ENCODE measurements at places on chromosomes 13 and 19.

DNA sequence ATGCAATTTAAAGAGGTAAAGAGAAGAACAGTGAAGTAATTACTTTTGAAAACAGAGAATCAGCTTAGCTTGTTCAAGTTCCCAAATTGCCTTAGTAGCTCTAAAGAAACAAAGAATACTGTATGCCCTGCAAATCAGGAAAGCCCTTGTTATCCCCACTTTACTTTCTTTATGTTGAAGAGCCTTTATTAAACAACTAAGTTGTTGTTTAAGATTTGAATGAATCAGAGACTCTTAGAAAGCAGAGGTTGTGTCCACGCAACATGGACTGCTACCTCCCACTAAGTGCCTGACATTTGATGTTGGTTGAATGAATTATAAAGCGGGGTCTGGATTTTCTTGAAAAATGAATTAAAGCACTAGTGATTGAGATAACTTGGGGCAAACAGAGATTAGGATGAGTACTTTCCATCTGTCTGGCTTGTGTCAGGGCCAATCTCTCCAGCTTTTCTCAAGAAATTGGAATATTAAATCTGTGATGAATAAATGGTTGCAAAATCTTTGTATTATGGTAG lies 214.7 kb downstream of the POSTN start:
- DNase-seq = no peak

DNA sequence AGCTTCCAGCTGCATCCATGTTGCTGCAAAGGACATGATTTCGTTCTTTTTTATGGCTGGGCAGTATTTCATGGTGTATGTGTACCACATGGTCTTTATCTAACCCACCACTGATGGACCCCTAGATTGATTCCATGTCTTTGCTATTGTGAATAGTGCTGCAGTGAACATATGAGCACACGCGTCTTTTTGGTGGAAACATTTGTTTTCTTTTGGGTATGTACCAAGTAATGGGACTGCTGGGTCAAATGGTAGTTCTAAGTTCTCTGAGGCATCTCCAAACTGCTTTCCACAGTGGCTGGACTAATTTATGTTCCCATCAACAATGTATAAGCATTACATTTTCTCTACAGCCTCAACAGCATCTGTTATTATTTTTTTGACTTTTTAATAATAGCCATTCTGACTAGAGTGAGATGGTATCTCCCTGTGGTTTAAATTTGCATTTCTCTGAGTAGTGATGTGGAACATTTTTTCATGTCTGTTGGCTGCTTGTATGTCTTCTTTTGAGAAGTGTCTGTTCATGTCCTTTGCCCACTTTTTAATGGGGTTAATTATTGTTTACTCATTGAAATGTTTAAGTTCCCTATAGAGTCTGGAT lies 6.8 kb upstream of the UBE2L5 start:
- no peak for DNase-seq

DNA sequence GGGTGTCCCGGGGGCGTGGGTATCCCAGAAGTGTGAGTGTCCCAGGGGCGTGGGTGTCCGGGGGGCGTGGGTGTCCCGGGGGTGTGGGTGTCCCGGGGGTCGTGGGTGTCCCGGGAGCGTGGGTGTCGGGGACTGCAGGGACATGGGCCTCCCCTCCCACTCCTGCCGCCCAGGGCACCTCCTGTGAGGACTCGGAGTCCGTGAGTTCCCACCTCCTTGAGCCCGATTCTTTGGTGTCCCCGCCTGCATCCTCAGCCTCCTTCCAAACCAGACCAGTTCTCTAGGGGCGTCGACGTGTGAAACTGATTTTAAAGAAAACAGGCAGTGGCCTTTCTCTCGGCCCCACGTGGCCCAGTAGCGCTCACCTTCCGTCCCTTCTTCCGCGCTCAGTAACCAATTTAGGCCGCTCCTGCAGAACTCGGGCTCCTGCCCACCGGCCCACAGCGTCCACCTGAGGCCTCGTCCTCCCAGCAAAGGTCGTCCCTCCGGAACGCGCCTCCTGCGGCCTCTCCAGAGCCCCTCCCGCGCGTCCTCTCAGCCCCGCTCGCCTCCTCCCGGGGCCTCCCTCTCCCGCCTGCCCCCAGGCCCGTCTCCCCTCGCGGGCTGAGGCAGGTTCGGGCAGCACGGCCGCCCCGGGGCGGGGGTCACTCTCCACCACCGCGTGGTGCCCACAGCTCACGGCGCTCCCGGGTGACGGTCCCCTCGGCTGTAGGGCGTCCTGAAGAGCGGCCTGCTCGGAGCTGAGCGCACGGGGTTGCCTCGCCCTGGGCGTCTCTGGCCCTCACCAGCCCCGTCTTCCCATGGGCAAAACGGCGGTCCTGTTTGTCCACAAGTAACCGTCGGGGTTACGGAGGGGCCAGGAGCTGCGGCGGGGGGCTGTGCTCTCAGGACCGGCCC lies 3.8 kb downstream of the F7 start:
- no peak for DNase-seq

- DNase-seq = no peak
Observed at GRCh38 chr19:45864629-45865082, 530 bp downstream of the FOXA3 start.

DNA sequence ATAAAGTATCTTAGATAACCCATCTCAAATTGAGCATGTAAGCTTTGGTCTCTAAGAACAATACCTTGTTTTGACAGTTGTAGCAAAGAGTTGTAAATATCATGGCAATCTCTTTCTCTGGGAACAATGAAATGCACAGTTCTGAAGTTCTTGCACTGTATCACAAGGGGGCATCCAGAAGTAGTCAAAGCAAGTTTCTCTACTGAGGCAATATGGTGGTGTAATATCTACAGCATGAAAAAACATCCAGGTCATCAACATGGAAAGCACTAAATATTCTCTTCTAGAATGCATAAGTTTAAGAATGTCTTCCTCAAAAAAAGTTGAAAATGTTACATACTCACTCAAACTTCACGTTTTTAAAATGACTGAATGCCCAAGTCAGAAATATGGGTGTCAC lies 19.6 kb downstream of the MTMR6 start:
- DNase-seq = peak; percentile 34
